Ovary (tissue), 10 donors: ENCODE measurements at places on chromosomes 2 and 18.

- DNase-seq = no peak
- H3K27me3 ChIP-seq = no peaks in the 10 kb centered on the region
- no peaks in the 10 kb centered on the region for H3K36me3 ChIP-seq
- H3K4me3 ChIP-seq = no peak overlapping the region
These were observed 27.7 kb downstream of the LOXHD1 start for GRCh38 chr18:46629361-46629760.

DNA sequence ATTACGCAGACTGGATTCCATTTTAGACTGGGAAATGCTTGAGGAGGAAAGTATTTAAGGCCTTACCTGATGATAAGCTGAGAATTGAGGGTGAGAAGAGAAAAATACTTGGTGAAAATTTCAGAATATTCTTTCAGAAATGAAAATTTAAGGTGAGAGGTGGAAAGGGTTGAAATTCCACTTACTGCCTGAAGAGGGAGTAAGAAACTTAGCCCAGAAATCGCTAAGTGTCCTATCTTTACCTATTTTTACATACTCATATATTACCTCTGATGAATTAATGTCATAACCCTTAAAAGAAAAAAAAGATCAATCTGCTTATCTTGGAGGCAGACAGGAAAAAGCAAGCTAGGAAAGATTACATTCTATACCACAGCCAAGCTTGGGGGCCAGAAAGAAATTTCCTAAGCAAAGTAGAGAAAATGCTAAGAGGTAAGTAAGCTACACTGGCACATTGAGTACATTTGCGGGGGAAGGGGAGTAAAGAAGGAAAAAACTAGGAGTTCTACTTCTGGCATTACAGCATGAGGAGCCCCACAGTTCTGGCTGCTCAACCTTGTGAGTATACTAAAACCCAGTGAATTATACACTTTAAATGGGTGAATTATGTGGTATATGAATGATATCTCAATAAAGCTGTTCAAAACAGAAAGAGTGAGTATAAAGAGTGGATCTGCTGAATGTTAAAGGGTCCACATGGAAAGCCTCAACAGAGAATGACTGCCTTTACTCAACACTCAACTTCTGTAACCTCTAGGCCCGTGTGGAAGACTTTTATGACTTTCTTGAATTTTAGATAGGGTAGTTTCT is 33.8 kb downstream of the SMC6 start:
- DNase-seq = no peak
- no peaks in the 10 kb centered on the region for H3K27me3 ChIP-seq
- H3K4me3 ChIP-seq = no peak overlapping the region
- no peak overlapping the region for H3K27ac ChIP-seq

DNA sequence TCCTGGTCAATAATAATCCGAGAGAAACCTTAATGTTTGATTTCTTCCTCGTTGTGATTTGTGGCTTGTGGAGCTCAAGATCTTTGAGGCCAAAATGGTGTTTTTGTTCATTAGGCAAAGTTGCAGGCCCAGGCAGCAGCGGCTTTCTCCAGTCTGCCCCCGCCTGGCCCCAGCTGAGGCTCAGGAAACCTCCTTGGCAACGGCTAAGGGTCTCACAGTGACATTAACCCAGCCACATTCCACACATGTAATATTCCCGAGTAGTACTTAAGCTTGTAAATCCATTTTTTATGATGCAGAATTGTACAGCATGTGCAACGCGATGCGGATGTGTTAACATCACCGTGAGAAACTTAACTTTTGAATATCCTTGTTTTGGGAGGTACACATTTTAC is 200.1 kb downstream of the BCL11A start:
- H3K27ac ChIP-seq = no peak overlapping the region
- no peak for DNase-seq
- H3K4me3 ChIP-seq = no peak overlapping the region
- H3K4me1 ChIP-seq = no peaks in the 10 kb centered on the region

- H3K27me3 ChIP-seq = no peaks in the 10 kb centered on the region
- DNase-seq = no peak
- no peaks in the 10 kb centered on the region for H3K4me1 ChIP-seq
These were observed 114.2 kb downstream of the SRBD1 start for GRCh38 chr2:45496869-45497268.

- H3K27me3 ChIP-seq = no peaks in the 10 kb centered on the region
- H3K36me3 ChIP-seq = no peaks in the 10 kb centered on the region
- no peak overlapping the region for H3K27ac ChIP-seq
These were observed 172.8 kb downstream of the ANTXR1 start for GRCh38 chr2:69185807-69186206.

GRCh38 chr18:53994016-53994415 is 230.5 kb downstream of the MBD2 start:
- H3K36me3 ChIP-seq = no peaks in the 10 kb centered on the region
- no peak for DNase-seq
- no peaks in the 10 kb centered on the region for H3K27me3 ChIP-seq
- H3K4me1 ChIP-seq = no peaks in the 10 kb centered on the region
- H3K4me3 ChIP-seq = no peak overlapping the region

DNA sequence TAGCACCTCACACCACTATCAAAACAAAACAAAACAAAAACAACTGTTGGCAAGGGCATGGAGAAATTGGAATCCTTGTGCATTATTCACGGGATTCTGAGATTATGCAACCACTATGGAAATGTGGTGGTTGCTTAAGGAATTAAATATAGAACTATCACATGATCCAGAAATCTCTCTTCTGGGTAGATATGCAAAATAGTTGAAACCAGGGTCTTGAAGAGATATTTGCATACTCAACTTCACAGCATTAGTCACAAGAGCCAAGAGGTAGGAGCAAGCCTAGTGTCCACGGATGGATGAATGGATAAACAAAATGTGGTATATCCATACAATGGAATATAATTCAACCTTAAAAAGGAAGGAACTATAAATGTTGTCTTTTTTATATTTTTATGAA is 7.0 kb downstream of the TMEM131 start:
- peaks cover 4% of the 10 kb centered on the region for H3K4me1 ChIP-seq
- no peak for DNase-seq
- H3K27ac ChIP-seq = no peak overlapping the region
- H3K27me3 ChIP-seq = no peaks in the 10 kb centered on the region

DNA sequence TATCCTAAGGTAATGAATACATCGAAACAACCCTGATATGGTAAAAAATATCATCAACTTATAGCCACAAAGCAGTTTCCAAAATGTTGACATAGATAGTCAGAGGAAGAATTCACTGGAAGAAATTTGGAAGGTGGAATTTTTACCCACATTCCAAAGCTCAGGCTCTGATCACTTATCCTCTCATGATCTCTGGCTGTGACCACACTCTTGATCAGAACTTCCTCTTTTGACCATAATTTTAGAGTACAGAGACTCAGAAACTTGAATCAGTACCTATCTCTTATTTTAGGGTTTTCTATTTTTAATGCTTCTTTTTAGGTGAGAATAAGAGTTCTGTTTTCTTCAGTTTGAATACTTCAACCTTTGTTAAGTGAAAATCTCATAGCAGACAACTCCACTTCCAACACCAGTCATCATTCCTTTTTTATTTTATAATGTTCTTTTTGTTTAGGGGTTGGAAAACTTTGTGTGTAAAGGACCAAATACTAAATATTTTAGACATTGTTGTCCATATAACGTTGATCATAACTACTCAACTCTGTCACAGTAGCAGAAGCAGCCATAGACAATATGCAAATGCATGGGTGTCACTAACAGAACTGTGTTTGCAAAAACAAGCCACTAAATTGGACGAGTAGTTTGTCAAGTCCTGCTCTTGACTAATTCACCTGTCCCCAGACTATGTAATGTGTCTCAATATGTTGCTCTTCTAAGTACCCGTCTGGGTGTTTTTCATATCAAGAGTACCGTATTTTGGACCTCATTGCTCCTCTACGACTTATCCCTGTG is 891.6 kb upstream of the CRIM1 start:
- H3K27ac ChIP-seq = no peak overlapping the region
- no peaks in the 10 kb centered on the region for H3K36me3 ChIP-seq
- no peak overlapping the region for H3K4me3 ChIP-seq
- DNase-seq = no peak

DNA sequence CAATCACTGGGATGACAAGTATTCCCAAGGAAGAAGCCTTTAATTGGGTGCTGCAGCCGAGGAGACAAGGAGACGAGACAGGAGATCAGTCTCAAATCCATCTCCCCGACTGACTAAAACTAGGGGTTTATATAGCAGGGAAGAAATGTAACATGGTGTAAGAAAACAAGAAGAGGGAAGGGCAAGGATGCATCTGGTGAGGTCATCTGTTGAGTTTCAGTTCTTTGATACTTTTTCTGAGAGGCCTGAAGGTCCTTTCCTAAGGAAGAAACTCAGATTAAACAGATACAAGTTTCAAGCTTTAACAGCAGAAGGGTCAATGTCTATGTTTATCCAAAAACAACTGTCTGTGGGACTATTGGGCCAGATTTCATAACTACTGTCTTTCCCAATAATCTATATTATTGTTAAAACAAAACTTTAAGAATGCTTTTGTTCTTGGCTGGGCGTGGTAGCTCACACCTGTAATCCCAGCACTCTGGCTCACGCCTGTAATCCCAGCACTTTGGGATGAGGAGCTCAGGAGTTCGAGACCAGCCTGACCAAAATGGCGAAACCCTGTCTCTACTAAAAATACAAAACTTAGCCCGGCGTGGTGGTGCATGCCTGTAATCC is 2.5 kb upstream of the PDCL3 start:
- no peaks in the 10 kb centered on the region for H3K36me3 ChIP-seq
- no peaks in the 10 kb centered on the region for H3K27me3 ChIP-seq
- H3K4me3 ChIP-seq = no peak overlapping the region
- no peak overlapping the region for H3K27ac ChIP-seq
- DNase-seq = no peak
